ENCODE measurements at places on chromosomes 11 and 22.

- DNase-seq: no peak
These were observed 9.5 kb downstream of the DRICH1 start for GRCh38 chr22:23622634-23623033.

GRCh38 chr11:26665036-26665435 is 56.8 kb downstream of the SLC5A12 start:
- DNase-seq: no peak

DNA sequence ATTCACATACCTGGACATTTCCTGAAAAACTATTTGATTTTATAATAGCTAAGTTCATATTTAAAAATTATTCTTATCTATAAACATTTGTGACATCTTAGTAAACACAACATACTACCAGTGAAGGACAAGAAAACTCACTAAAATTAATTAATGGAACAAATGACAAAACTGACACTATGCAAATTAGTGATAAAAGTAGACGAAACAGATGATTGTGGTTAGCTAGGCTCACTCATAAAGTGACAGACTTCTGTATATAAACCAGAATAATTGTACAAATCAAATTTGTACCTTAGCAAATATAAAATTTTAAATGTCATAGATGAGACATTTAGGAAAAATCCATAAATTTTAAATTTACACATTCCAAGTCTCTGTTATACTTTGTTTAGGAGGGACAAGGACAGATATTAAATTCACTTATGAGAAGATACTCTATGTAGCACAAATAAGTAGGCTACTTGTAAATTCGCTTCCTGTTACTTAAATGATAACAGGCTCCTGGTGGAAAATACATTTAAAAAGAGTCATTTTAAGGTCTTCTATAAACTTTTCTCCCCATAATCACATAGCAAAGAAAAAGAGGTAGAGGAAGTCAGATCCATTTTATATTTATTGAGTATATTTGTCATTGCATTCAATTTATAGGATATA is 81.2 kb downstream of the KIF18A start:
- DNase-seq: no peak

DNA sequence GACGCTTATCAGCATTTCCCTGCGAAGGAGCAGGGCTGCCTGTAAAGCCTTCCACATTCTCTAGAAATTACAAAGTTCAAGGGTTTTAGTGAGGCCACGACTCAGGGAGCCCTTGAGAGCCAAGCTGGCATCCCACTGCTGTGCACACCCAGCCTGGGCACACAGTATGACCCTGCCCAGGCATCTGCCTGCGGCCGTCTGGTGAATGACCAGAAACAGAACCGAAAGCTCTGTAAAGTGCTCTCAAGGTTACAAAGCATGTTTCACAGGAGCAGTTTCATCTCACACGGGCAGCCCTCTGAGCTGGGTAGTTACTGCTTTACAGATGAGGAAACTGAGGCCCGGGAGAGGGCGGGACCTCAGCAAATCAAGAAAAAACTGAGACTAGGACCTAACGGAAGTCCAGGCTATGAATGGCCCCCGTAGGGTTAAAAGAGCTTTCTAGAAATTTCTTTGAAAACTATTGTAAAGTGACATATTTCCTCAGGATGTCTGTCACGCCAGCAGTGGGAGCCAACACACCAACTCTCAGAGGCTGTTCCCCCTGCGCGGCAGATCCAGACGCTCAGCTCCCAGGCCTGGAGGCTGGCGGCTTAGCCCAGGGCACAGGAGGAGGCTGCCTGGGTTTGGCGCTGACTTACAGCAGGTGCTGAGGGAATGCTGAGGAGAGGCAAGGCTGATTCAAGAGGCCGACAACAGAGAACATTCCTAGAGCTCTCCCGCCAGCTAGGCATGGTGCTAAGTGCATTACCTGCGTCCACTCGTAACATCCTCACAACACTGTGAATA is 7.7 kb upstream of the TCF20 start:
- DNase-seq: peak; percentile 81

DNA sequence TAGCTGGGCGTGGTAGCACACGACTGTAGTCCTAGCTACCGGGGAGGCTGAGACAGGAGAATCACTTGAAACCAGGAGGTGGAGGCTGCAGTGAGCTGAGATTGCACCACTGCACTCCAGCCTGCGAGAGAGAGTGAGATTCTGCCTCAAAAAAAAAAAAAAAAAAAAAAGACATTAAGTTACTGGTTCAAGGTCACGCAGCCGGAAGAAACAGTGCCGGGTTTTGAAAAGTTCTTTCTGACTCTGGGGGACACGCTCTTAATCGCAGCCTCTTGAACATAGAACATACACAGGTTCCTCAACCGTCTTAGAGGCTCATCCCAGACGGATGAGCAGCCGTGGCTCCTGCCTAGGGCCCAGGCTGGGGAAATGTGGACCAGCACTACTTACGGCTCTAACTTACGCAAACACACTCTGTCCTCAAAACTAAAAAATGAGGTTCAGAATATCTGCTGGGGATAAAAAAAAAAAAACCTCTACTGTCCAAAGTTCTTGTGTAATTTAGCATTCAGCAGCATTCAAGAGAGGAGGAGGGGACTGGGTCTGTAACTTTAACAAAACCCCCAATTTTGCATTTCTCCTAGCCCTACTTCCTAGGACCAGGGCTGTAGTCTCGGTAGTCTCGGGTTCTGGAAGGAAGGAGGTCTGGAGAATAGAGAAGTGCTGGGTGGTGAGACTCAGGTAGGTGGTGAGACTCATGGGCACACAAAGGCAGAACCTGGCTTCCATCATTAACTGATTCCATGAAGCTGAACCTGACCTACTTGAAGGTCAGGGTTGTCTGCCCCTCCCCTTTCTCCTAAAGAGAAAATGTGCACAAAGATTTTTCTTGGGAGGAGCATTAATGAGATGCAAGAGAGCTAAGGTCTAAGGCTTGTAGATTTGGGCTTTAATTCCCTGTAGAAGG is 6.0 kb downstream of the SPTBN2 start:
- DNase-seq: no peak

- no peak for DNase-seq
These were observed 26.9 kb upstream of the HTR3A start for GRCh38 chr11:113947994-113948393.

GRCh38 chr22:43992331-43992821 is 31.7 kb upstream of the PARVB start:
- DNase-seq: no peak

GRCh38 chr11:122235615-122236014 is 119.6 kb upstream of the BLID start:
- DNase-seq: peak; percentile 5

- DNase-seq: no peak
These were observed 17.1 kb upstream of the IFITM3 start for GRCh38 chr11:337711-338110.

DNA sequence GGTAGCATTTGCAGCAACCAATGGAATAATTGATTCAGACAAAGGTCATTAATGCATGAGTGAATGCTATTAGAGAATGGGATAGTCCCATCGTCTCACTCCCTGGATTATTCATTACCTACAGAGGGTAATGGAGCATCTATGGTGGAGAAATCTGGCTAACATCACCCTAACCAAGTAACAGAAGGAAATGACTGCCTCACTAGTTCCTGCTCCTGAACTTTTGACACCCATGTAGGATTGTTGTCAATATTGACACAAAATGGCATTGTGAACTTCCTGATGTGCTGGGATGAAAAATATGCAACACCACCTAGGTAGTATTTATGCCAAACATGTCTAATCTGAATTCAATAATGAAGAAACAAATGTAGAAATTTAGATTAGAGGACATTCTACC is 44.0 kb upstream of the KIRREL3 start:
- no peak for DNase-seq

Data from ELF-1 (cell line).